ENCODE measurements at places on chromosomes 7 and 10.

DNA sequence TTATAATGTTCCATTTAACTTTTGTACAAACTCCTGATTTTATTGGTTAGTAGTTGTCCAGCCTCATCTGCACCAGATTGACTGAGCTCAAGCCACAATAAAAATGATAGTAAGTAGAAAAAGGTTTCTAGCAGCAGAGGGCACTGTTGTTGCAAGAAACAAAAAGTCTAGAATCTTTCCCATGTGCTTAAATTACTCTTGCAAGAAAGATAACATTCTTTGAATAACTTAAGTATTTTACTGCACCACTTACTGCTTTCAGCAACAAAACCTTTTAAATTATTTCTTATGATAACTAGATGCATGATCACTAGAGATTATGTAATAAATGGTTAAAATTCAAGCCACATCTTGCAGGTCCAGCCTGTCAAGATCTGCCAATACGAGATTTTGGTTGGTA, 27.0 kb downstream of the LMOD2 start:
- DNase-seq, result no peak

GRCh38 chr7:34091321-34091917, 186.1 kb downstream of the BMPER start:
- no peak for DNase-seq

- DNase-seq, result no peak
Measured at GRCh38 chr7:128035712-128036111, 4.5 kb upstream of the LRRC4 start.

GRCh38 chr10:7933262-7933661, 115.0 kb downstream of the TAF3 start:
- DNase-seq, result no peak

- no peak for DNase-seq
Measured at GRCh38 chr7:134420424-134421125, 38.3 kb downstream of the AKR1B1 start.

DNA sequence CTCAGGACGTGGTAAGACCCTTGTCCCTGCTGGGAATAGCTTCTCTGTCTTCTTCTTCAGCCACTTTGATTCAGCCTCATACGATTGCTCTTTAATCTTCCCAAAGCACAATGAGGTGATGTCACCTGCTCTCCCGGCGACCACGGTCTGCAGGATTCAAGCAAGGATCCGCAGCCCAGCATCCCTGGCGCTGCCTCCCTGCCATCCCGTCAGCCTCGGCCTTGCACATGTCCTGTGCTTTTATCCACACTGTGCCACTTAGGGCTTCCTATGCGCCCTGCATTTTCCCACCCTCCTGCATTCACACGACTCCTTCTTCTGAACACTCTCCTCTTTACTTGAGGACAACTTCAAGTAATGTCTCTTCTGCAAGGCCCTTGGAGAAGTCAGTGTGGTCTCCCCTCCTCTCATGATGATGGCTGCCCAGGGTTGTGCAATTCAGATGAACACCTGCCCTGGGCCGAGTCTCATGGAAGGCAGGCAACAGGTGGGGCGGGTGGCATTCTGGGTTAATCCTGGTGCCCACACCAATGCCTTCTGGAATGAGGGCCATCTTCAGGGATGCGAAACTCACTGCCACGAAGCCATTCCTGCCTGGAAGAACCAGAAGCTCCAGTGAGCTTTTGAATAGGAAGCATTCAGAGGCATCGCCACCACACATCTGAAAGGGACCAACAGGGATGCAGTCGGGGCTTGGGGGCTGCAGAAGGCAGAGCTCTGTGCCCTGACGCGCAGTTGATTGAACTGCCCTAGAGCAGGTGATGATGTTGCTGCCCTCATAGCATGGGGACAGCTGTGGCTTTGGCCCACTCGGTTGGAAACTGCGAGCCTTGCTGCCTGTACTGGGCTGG, 287.5 kb downstream of the GLRX3 start:
- DNase-seq, result no peak

DNA sequence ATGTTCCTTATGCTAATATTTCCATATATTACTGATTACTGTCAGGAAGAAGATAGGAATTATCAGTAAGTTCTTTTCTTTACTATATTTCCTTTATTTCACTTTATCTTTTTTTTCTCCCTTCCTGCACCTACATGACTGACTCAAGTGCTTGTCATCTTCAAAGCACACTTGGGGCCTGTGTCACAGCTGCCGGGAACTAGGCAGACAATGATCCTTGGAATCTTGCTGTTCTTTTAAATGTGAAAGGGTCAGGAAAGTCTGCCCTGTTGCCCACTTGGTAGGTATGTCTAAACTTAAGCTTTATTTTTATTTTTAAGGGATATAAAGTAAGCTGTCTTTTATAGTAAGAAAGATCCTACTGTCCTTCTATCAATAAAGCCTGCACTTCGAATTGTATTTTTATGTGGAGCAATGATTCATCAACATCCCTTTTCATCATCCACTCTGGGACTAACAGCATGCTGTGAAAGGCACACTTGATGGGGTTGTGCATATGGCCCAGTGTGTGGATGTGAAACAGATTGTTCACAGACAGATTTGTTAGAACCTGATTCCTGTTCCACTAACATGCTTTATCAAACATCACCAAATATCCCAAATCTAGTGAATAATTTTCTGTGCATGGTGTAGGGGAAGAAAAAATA, 556.9 kb downstream of the DNAJB9 start:
- no peak for DNase-seq

GRCh38 chr10:10256860-10257259, 760.8 kb upstream of the CELF2 start:
- DNase-seq, result no peak

DNA sequence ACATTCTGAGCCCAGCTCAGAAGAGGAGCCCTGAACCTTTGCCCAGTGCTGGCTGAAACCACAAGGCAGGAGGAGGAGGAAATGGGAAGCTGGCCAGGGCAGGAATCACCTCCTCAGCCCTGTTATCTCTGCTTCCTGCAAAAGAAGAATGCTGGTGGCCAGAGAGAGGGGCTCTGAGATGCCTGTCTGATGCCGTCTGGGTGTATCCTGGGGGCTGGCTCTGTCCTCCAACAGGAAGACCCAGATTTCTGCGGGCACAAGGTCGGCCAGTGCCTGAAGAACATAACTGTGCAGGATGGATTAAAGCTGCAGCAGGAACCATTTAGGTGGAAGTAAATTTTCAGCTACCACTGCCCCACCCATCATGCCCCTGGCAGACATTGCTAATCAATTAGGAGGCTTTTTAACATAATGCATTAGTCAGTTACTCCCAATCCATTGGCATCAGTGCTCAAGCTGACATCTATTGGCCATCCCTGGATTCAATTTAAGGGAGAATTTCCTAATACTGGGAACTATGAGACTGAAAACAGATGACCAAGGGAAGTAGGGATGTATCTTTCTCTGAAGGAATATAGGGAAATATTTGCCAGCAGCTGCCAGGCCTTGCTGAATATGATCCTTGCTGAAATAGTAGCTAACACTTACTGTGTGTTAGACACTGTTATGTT, 67.7 kb downstream of the COL13A1 start:
- DNase-seq, result peak; percentile 48

GRCh38 chr7:3300651-3301448, at the start of gene SDK1:
Gene SDK1 (plus strand): TSS chr7:3301252. CDS start chr7:3301587, 335 bp downstream.
- DNase-seq, result peak; percentile 94

DNA sequence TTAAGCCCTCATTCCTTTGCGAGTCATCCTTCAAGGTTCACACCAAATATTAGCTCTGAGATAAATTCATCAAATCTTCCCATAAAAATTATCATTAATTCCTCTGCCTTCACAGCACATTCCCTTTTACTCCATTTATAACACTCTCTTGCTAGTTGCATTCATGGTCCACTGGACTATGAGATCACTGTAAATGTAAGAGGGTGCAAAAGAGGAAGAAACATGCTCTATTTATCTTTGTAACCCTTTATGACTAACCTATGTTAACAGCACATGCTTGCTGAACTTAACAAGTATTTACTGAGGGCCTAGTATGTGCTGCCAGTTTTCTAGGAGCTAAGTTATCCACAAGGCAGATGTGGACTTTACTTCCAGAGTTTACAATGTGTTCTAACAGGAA, 86.7 kb upstream of the TMEM168 start:
- no peak for DNase-seq

- DNase-seq, result no peak
Measured at GRCh38 chr10:34707656-34708055, 107.4 kb downstream of the PARD3 start.
